Neural progenitor cell (in vitro differentiated cells): ENCODE measurements at places on chromosomes 6 and 20. TPM values are rescaled to one million over a fixed set of nuclear protein-coding genes. Genes with fewer than 3 reads are reported as not detected.

DNA sequence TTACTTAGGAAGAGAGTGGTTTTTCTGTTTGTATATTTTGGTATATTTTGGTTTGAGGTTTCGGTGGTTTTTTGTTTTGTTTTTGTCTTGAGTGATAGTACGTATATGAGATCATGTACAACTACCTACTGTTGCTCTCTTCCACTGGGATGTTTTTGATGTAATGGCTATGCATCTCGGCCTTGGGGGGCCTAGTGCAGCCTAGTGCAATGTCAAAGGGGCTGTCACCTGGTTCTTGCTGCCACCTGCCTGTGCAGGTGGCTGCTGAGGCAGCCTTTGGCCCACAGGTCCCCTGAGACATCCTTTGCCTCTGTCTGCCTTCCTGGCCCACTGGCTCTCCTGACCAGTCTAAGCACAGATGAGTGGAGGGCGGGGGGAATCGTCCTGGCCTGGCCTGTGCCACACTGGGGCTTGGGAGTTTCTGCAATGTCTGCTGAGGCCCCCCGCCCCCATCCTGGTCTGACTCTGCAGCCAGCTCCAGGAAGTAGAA, 546.6 kb downstream of the CD83 start:
- no peaks in the 10 kb centered on the region for H3K27me3 ChIP-seq
- H3K4me1 ChIP-seq, result peaks cover 28% of the 10 kb centered on the region
- H3K27ac ChIP-seq, result no peak overlapping the region
- no peak overlapping the region for H3K4me3 ChIP-seq

TSHZ2 gene
- total RNA-seq, result 1.8 and 3.9 TPM in 2 replicates

DNA sequence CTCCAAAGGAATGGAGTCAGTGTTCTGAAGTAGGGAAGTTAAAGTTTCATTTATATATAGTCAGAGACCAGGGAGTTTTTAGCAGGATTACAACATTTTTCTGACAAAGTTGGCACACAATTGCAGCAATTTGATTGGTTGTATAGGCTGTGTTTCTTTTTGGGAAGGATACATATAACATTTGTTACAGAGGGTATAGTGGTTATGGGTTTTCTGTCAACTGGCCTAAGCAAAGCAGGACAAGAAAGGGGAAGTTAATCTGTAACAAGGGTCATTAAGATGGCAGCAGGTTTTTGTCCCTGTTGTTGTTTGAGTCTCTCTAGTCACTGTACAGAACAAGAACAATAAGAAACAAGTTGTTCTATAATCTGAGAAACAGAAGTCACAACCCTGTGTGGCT, 41.4 kb downstream of the TPD52L1 start:
- DNase-seq, result no peak
- no peak overlapping the region for H3K27ac ChIP-seq
- H3K4me1 ChIP-seq, result peaks cover 15% of the 10 kb centered on the region
- H3K4me3 ChIP-seq, result no peak overlapping the region
- H3K27me3 ChIP-seq, result no peaks in the 10 kb centered on the region

DNA sequence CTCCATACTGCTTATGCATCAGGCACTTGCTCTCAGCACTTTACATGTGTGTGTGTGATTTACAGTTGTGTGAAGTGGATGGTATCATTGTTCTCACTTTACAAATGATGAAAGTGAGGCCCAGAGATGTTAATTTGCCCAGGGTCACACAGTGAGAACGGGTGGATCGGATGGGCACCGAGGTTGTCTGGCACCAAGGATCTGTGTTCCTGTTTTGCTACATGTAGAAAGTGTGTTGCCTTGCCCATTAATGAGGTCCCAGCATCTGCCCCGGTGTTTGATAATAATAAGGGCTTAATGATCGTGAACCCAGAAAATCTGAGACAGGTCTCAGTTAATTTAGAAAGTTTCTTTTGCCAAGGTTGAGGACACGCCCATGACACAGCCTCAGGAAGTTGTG, 216.1 kb upstream of the QKI start:
- no peak overlapping the region for H3K4me3 ChIP-seq
- H3K4me1 ChIP-seq, result no peaks in the 10 kb centered on the region
- no peak for DNase-seq
- H3K36me3 ChIP-seq, result no peaks in the 10 kb centered on the region
- H3K27ac ChIP-seq, result no peak overlapping the region

GRCh38 chr20:37095108-37095598, 644 bp downstream of the RBL1 start:
- H3K27me3 ChIP-seq, result no peaks in the 10 kb centered on the region
- peak overlapping the region; percentile 78 for H3K4me3 ChIP-seq
- peak; percentile 24 for DNase-seq
- H3K4me1 ChIP-seq, result peaks cover 15% of the 10 kb centered on the region

GRCh38 chr20:39778847-39779604, 816.9 kb downstream of the DHX35 start:
- H3K4me1 ChIP-seq, result no peaks in the 10 kb centered on the region
- no peaks in the 10 kb centered on the region for H3K27me3 ChIP-seq
- no peak for DNase-seq

SIRPB2 gene
- not detected in 2 replicates for total RNA-seq

- no peaks in the 10 kb centered on the region for H3K36me3 ChIP-seq
- no peaks in the 10 kb centered on the region for H3K27me3 ChIP-seq
- no peak overlapping the region for H3K4me3 ChIP-seq
Measured at GRCh38 chr6:159984268-159984786, 15.4 kb downstream of the IGF2R start.

EDN1 gene
- 0.93 and 2.9 TPM in 2 replicates for total RNA-seq

LPA gene
- not detected in 2 replicates for total RNA-seq

DNA sequence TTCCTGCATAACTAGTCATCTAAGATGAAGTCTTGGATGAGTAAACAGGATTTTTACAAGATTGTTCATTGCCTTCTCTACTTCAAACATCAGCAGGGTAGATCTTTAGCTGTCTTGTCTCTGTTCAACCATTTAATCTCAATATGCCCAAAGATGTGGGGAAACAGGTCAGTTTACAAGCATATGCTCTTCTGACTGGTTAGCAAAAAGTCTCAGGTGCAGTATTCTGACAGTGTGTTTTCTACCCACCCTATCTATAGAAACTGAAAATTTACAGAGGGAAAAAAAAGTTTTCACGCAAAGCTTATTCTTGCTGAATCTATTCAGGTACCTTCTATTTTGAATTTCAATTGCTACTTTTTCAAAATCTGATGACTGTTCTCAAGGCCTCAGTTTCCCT, 29.0 kb downstream of the MAP3K5 start:
- no peak overlapping the region for H3K4me3 ChIP-seq
- no peaks in the 10 kb centered on the region for H3K4me1 ChIP-seq
- H3K27ac ChIP-seq, result no peak overlapping the region
- H3K27me3 ChIP-seq, result no peaks in the 10 kb centered on the region
- DNase-seq, result no peak
